ENCODE measurements at places on chromosomes 5 and 9.

- DNase-seq = no peak
These were observed 30.7 kb downstream of the OR2V1 start for GRCh38 chr5:181100121-181100875.

DNA sequence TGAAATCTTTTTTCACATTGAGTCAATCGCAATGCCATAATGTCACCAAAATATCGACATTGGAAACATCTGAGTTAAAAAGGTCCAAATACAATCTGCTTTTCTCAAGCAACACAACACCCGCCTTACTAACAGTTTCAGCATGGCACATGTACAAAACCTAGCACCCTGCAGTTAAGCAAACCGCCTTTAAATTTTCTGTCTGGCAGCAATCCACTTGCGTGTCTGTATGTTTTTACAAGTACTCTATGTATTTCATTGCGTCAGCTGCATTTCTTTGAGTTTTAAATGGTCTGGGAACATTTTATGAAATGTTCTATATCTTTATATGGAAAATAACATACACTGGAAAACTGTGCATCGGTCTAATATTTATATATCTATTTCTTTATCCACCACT is 134.6 kb downstream of the DENND1A start:
- no peak for DNase-seq

DNA sequence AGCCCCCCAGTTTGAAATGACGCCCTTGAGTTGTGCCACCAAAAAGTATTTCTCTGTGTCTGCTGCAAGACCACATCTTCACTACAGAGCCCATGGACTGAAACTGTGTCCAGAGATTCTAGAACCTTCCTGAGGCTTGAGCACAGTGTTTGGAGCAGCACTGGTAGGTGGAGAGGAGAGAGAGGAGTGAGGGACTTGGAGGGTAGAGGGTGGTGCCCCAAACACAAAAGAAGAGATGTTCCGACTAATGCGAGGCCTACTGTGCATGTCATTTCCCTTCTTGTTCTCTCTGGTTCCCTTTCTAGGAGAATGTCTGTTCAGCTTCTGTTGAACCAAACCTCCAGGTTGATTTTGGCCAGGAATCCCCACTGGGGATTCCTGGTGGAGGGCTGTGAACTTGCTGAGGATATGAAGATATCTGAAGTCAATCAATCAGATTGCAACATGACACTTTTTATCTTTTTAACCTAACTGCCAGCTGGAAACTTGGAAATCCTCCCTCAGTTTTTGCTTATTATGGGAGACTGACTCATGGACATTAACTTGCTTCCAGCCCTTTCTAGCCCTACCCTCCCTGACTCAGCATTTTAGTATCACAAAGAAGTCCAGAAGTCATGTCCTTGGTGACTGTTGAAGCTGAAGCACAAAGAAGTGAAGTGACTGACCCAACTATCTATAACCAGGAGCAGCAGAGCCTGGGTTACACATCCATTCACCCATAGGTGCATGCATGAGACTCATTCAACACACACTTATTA is 154.5 kb downstream of the NR3C1 start:
- DNase-seq = no peak

DNA sequence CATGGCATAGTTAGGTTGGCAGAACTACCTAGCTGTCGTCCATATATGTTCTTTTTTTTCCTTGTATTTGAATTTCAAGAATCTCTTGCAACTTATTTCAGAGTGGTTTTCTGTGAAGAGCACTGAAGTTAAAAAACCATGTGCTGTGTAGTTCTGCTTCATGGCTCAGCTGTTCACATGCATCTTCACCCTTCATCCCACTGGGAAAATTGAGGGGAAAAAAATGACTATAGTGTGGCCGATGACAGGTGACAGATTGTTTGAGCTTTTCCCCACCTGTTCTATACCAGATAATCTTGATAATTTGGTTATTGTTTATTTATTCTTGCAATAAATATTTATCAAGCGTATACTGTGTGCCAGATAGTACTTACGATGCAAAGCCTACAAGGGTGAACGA is 77.8 kb downstream of the AOPEP start:
- DNase-seq = no peak

DNA sequence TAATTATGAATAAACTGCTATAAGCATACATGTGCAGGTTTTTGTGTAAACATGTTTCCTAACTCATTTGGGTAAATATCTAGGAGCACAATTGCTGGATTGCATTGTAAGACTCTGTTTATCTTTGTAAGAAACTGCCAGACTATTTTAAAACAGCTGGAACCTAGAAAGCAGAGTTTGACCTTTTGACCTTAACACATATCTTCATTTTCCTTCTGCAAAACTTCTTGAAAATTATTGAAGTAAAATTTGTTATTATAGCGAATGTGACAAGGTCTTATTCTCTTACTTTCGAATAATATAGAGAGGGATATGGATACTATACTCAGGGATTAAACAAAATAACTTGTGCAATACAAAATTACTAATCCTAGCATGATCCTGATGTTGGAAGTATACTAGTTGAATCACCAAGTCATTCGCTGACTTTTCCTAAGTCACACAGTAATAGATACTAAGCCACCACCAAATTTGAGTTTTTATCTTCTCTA is 3.2 kb upstream of the ANXA1 start:
- no peak for DNase-seq

DNA sequence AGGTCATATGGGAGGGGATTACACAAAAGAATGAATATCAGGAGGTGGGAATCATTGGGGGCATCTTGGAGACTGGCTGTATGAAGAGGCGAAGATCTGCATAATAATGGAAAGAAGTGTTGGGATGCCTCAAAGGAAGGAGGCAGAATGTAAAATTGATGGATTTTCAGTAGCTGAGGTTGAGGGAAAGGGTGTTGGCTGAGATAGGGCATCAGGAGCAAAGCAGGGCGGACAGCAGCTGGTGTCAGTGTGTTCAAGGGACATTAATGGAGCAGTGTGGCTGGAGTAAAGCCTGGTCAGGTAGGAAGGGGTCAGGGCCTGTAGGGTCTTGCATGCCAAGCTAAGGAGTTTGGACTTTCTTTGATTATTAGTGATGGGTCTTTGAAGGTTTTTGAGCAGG is 65.2 kb upstream of the TNFAIP8 start:
- DNase-seq = no peak

- no peak for DNase-seq
These were observed 33.9 kb upstream of the SH3PXD2B start for GRCh38 chr5:172488221-172488620.

DNA sequence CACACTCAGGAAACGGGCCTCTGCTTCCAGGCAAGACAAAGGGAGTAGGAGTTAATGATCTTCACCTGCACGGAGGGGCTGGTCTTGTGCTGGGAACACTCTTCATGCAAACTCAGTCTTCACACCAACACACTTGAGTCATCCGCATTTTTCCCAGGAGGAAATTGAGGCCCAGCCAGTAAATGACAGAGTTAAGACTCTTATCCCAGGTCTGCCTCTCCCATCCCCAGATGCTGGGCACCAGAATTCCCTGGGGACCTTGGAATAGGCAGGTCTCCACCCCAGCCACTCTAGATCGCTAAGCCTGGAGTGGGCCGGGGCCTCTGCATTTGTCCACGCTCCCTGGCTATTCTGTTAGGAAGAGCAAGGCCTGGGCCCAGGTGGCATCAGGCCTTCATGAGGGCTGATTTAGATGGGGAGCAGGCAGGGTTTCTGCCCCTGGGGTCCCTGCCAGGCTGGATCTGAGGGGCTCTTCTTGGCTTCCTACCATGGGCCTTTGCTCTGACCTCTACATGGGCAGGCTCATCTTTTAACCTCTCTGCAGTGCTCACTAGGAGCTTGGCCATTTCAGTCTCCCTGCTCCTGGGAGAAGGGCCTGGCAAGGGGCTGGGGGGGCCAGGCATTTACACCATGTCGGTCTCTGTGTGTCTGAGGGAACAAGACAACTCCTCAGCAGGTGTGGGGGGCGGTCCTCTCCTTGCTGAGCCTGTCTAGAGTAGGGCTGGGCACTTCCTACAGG is 77.3 kb downstream of the AMBP start:
- DNase-seq = no peak

DNA sequence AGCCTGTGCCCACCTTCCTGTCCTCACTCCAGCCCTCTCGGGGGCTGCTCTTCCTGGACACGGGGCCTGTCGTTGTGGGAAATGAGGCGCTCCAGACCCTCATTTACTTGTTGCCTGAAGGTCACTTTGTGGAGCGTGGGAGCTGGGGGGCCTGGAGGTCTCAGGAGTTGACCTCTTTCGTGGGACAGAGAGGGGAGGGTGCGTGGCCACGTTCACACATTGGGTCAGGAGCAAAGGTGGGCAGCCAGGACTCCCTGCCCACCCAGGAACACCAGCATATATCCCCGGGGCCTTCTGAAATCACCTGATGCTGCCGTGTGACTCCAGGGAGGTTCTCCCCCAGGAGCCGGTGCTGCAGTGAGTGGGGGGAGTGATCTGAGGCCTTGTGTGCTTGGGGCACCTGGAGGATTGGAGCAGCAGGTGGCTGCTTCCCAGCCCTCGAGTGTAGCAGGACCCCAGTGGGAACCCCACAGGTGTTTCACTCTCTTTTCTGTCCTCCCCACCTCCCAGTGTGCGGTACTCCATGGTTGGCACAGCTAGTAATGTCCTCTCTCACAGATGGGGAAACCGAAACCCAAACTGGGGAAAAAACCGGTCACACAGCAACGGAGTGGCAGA is 20.3 kb downstream of the NCS1 start:
- no peak for DNase-seq

DNA sequence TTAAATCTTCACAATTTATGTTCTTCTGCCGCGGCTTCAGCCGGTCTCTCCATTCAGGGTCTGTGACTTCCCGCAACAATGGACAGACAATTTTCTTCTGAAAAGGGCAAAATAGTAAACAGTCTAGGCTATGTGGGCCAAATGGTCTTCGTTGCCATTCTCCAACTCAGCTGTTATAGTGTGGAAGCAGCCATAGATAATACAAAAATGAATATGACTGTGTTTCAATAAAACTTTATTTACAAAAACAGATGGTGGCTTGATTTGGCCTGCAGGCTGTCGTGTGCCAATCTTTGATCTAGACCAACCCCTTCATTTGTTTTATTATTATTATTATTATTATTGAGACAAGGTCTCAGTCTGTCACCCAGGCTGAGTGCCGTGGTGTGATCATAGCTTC is 28.1 kb downstream of the ATOX1 start:
- DNase-seq = no peak

GRCh38 chr5:136065588-136065987 is 36.8 kb downstream of the TGFBI start:
- DNase-seq = no peak

GRCh38 chr5:127053049-127053448 is 20.3 kb downstream of the C5orf63 start:
- no peak for DNase-seq

DNA sequence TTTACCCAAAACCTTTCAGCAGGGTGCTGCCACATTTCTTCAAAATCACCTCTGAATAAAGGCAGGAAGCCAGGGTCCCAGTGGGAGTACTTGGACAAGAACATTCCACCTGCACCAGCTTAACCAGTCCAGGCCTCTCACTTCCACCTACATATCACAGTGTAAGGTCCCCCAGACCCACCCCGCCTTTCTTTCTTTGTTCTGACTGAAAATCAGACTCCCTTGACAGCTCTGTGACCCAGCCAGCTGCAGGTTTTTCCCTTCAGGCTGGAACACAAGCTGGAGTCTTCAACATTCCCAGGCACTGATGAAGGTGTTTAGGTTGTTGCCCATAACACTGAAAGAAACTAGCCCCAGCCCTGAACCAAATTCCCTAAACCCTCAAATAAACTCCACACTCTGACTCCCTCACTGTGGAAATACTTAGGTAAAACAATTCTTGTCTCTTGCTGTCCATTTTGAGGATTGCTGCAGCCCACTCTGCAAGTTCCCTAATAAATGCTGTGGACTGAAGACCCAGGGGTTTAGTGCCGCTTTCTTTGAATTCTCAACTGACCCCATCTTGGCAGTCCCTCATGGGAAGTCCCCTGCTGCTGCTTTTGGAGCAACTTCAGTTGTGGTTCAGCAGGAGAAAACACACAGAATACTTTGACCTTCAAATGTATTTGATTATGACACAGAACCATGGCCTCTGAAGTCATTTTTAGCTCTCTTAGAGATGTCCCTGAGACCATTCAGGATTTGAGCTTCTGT is 24.8 kb downstream of the P4HA2 start:
- DNase-seq = no peak

GRCh38 chr5:148856009-148856367 is 29.6 kb downstream of the ADRB2 start:
- no peak for DNase-seq

DNA sequence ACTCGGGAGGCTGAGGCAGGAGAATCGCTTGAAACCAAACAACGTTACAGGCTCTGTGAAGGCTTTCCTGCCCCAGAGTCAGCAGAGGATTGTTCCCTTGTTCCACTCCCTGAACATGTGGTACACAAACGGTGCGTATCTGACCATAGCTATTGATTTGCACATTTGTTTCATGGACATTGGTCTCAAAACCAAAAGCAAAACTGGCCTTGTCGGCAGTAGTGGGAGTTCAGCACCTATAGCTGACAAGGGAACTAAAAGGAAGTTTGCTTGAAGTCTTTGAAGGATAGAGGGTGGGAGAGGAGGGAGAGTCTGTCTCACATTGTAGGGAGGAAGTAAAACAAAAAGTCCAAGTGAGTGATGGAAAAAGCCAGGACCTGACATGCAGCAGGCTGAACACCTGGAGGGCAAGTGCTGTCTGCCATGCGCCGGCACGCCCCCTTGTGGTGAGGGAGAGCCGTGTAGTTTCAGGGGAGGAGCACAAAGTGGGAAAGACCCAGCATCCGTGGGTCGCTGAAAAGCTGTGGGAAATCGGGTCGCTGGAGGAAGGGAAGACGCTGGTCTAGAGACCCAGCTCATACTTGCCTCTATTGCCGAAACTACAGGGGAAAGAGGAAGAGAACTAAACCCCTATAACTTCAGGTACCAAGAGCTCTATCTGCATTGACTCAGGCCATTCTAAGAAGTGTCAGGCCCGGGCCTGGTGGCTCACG is 58.0 kb downstream of the RAD23B start:
- DNase-seq = peak; percentile 57

GRCh38 chr9:95935861-95936578 is 60.5 kb downstream of the ERCC6L2 start:
- DNase-seq = no peak

DNA sequence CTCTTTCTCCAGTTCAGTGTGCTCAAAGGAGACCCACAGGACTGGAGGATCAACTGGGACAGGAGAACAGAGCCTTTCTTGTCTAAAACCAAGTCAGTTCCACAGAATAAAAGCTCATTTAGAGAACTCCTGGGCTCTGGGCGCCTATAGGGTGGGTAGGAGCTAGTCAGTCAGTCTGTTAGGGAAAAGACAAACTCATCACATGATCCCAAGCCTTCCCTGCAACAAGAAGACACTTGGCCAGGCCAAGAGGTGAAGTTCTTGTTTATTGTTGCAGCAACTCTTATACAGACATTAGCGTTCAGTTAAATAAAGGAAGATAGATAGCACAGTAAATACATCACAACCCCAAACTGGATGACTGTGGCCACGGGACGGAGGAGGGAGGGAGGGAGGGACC is 102.3 kb downstream of the ENTREP1 start:
- DNase-seq = no peak

Measured in effector memory CD4-positive, alpha-beta T cell (primary cell).